NCI-H446 (cell line): ENCODE measurements at places on chromosomes 2 and 18.

- no peak for DNase-seq
Measured at GRCh38 chr2:154133823-154134222, 262.1 kb downstream of the GALNT13 start.

- no peak for DNase-seq
Measured at GRCh38 chr2:29751390-29751789, 170.0 kb downstream of the ALK start.

- DNase-seq = no peak
Measured at GRCh38 chr2:52145005-52145404, 1113.1 kb upstream of the NRXN1 start.

- DNase-seq = no peak
Measured at GRCh38 chr18:37314534-37314933, 251.1 kb downstream of the CELF4 start.

GRCh38 chr2:50529600-50530218 is 502.2 kb downstream of the NRXN1 start:
- DNase-seq = peak; percentile 71

GRCh38 chr2:136012315-136012714 is 26.9 kb upstream of the DARS1 start:
- DNase-seq = no peak

GRCh38 chr2:41127351-41127750 is 675.5 kb upstream of the SLC8A1 start:
- no peak for DNase-seq

GRCh38 chr2:102110171-102110570 is 32.4 kb upstream of the IL1R1 start:
- no peak for DNase-seq

- DNase-seq = no peak
Measured at GRCh38 chr2:192119536-192119935, 75.2 kb downstream of the TMEFF2 start.

GRCh38 chr2:112523291-112523777 is 18.9 kb upstream of the POLR1B start:
- DNase-seq = no peak

DNA sequence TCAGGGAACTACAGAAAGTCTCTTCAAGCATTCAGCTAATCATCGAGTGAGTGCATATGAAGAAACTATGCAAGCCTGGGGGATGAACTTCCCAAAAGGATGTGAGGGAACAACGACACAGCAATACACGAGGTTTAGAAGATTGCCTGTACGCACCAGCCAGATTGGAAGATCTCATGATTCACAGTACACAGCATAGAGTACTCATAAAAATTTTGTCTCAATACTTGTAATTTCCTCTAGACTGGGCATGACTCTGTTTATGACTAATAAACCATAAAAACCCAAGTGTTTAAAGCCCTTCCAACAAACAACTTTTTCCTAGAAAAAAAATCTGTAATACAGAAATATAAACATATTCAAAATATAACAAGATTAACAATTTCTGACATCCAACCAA is 279.7 kb downstream of the KCNJ3 start:
- DNase-seq = no peak

GRCh38 chr18:32259553-32259952 is 69.7 kb downstream of the MEP1B start:
- DNase-seq = no peak

DNA sequence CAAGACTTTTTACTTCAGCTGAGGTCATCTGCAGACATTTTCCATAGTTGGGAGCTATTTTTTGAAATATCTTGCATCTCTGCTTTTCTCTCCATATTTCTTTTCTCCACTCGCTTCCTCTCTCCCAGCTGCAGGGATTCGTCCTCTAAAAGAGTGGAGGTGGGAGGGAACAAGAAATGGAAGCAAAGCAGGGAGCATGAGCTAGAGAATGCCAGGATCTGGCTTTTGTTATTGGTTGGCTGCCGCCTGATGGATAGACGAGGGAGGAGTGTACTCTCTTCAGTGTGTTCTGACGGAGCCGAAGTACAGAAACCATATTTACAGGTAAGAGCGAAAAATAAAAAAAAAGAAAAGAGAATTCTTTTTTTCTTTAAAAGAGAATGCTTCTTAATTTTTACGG is at the start of gene CSRNP3:
Gene CSRNP3, plus strand, starts transcription at position 282 of the 400 bp plus-strand sequence. CDS start 125,368 bp downstream, outside the sequence.
- peak; percentile 89 for DNase-seq

GRCh38 chr2:191178806-191179514 is 28.2 kb upstream of the STAT4 start:
- DNase-seq = no peak

DNA sequence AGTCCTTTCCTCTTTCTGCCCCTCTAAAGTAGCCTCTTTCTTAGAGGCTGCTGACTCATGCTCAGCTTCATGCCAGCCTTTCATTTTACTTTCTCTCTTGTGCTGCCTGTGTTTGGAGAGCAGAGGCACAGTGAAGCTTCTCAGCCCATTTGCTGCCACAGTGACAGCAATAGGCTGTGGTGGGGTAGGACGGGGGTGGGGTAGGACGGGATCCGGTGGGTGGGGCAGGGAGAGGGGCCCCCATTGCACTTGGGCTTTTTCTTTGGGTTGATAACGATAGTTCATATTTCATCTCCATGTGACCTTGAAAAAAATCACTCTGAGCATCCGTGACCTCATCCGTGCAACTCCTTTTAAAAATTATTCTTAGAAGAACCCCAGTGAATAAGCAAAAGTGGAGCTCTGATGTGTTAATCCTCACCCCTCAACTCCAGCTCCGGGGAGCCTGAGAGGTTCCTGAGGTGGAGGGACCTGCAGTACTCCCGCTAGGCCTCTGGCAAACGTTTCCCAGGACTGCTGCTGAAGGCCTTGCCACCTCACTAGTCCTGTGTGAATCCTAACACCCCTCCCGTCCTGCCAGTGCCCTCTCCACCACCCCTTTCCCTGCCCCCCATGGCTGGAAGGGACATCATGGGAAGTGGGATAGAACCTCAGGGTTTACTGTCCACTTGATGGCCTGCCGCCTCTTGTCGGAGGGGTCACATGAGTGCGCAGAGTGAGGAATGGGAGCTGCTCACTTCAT is 70.8 kb downstream of the INPP4A start:
- no peak for DNase-seq

- no peak for DNase-seq
Measured at GRCh38 chr2:217177720-217178119, 317.9 kb upstream of the TNP1 start.

GRCh38 chr18:61735564-61736102 is 157.2 kb downstream of the RNF152 start:
- DNase-seq = no peak

GRCh38 chr18:8808001-8808400 is 102.6 kb downstream of the MTCL1 start:
- DNase-seq = no peak

- no peak for DNase-seq
Measured at GRCh38 chr2:108460345-108461037, 11.5 kb downstream of the GCC2 start.

DNA sequence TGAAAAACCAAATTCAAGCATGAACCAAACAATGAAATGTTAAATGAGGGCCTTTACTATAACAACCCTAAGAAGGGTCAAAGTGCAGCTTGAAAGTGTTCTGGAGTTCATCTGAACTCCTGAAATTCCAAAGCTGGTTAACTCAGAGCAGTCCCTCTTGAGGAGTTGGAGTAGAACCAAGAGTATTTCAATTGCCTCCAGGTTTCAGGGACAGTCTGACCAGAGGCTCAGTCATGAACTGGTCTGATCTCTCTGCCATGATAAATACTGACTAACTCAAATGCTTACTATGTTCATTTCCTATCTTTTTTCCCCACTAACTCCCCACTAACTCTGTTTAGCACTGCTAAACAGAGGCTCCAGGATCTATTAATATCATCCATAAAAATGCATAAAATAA is 2.7 kb downstream of the STARD7 start:
- DNase-seq = no peak

DNA sequence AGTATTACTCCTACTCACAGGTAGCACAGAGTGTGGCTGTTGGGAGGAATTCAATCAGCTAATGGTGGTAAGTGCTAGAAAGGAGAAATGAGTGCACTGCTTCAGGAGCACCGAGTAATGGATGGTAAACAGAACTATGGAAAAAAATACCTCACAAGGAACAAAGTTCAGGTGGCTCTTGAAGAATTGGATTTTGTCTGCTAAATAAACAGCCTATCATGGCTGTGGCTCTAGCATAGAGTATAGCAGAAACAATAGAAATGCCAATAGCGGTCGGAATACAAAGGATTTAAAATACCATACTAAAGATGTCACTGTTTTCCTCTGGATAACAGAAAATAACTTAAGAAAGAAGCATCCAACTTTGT is 482.5 kb downstream of the NUP35 start:
- no peak for DNase-seq

DNA sequence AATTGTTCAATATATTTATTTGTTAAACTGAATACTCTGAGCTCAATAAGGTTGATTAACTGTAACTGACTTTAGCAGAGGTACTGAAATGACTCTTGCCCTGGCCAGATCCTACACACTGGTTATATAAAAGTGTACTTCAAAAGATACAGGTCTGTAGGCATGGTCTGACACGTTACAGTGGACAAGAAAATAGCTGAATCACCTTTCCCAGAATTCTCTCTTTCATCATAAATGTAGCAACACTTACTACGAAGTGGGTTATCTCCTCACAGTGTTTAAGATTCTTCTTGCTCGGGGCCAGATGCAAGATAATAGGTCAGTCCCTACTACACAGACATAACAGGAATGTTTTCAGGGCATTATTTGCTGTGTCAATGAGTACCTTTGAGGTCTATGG is 107.0 kb upstream of the ZC3H15 start:
- DNase-seq = no peak

GRCh38 chr2:108392029-108392428 is 14.3 kb downstream of the SULT1C4 start:
- DNase-seq = no peak

DNA sequence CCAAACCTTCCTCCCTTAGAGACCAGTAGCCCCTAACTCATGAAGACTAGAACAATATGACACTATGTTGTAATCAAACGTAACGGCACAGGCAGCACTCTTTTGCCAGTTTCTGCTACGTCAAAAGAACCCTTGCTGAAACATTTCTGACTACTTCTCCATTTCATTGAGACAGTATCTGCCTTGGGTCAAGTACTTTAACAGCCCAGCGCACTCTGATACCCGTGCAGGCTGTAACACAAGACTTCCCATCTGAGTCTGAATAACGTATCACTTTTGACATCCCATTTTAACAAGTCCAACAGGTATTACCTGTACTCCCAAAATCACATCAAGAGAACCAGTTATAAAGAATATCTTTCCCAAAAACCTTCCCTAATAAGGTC is 38.4 kb downstream of the TBC1D8 start:
- DNase-seq = no peak

- DNase-seq = no peak
Measured at GRCh38 chr18:39705362-39705761, 2139.8 kb upstream of the CELF4 start.

- DNase-seq = no peak
Measured at GRCh38 chr2:226665306-226665831, 134.3 kb downstream of the IRS1 start.

GRCh38 chr2:158999458-158999857 is 31.0 kb downstream of the TANC1 start:
- no peak for DNase-seq

DNA sequence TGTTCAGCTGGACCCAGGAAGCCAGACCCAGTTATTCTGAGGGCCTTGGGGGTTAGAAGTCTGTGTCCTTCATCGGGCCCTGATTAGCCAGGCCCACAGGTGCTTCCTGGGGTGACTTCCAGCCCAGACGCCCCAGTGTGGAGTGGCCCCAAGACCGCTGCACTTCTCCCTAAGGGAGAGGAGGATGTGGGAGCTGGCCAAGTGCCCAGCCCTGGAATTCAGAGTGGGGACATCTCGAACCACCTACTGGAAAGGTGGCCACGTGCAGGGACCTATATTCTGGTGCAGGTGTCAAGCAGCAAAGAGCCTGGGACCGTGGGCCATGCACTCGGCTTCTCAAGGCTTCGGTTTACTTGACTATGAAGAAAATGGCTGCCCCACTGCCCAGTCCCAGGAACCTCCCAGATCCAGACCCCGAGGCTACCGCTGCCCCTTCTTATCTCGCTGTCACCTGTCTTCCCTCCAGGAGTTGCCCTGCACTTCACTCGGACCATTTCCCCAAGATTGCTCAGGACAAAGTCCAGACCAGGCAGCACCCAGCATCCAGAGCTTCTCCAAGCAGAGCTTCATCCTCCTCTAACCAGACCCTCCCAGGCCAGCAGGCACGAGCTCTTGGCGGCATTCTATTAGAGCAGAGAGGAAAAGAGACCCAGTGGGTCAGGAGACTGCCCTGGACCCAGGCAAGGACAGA is 142.8 kb upstream of the ID2 start:
- no peak for DNase-seq

- no peak for DNase-seq
Measured at GRCh38 chr2:215870986-215871385, 142.4 kb downstream of the MREG start.

DNA sequence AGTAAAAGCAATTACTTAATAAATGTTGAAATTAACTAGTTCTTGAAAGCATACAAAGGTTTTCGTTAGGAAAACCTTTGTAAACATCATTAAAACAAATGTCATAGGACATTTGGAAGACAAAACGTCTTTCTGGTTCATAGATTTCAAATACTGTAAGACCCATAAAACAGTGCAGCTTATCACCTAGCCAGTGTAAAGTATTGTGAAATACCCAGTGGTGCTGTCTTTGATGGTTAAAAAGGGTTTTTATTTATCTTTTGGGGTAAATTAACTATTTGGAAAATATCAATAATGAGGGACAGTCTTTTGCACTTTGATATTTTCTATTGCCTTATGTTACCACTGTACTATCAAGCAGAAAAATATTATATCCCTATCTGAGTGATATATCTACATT is 120.0 kb upstream of the FAM98A start:
- no peak for DNase-seq

DNA sequence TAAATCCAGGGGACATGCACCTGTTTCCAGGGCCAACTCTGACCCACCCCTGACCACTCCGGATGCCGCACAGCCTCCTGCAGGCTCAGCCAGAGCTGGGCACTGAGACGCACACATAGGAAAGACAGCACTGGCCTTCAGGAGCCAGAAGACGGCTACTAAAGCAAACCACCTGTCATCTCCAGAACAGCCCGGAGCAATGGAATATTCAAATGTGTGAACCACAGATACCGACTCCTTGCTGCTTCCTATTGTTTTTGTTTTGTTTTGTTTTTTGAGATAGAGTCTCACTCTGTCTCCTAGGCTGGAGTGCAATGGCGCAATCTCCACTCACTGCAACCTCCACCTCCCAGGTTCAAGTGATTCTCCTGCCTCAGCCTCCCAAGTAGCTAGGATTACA is 94.0 kb downstream of the LAMA1 start:
- DNase-seq = no peak

- no peak for DNase-seq
Measured at GRCh38 chr2:206890179-206890578, 49.1 kb upstream of the CPO start.

- no peak for DNase-seq
Measured at GRCh38 chr2:53286345-53286744, 481.3 kb upstream of the CHAC2 start.

- peak; percentile 90 for DNase-seq
Measured at GRCh38 chr2:182522405-182522896, 95.6 kb upstream of the PDE1A start.

DNA sequence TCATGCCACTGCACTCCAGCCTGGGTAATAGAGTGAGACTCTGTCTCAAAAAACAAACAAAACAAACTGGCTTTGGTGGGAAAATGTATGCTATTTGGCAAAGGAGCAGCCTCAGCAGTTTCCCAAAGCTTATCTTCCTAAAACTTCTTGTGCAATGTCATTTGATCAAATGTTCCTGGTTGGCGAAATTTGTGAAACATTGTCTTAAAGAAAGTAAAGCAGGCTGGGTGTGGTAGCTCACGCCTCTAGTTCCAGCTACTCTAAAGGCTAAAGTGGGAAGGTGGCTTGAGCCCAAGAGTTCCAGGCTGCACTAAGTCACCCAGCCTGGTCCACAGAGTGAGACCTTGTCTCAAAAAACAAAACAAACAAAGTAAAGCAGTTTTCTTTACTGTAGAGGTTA is 17.3 kb upstream of the TAF4B start:
- no peak for DNase-seq
